Dermis microvascular lymphatic vessel endothelial cell (primary cell): ENCODE measurements at places on chromosomes 1 and 21.

DNA sequence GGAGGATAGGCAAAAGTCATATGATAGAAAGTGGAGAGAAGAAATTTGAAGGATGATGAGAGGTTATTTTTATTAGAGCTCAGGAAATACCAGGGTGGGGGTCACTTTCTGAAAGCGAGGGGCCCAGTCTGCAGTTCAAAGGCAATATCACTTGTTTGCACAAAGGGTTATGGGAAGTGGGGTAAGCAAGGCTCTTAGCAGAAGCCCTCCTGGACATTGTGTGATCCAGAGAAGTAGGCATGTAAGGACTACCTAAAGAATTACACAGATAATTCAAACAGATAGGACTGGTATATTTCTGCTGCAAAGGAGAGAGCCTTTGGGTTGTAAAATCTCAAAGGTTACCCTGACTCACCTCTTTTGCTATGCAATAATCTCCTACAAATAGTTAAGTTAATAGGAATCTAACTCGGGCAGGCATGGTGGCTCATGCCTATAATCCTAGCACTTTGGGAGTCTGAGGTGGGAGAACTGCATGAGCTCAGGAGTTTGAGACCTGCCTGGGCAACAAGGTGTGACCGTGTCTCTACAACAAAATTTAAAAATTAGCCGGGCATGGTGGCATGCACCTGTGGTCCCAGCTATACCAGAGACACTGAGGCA, 25.2 kb upstream of the PRRC2C start:
- no peak for DNase-seq

- no peak for DNase-seq
Measured at GRCh38 chr1:26353210-26353859, 595 bp downstream of the CRYBG2 start.

DNA sequence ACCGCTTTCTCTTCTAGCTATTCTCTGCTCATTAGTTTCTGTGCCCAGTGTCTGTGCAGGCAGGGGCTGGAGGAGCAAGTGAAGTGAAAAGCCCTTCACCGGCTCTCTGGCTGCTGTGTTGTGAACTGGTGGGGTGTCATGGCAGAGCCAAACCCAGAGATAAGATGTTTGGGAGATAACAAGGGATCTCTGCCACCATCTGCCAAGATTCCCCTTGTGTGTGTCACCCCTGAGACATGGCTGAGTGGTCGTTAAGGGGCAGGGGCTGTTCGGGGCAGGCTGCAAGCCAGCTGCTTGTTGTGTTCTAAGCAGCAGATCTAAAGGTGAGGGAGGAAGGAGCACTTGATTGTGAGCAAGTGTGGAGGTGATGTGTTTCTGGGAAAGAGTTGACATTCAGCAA, 24.5 kb downstream of the CNIH3 start:
- no peak for DNase-seq

DNA sequence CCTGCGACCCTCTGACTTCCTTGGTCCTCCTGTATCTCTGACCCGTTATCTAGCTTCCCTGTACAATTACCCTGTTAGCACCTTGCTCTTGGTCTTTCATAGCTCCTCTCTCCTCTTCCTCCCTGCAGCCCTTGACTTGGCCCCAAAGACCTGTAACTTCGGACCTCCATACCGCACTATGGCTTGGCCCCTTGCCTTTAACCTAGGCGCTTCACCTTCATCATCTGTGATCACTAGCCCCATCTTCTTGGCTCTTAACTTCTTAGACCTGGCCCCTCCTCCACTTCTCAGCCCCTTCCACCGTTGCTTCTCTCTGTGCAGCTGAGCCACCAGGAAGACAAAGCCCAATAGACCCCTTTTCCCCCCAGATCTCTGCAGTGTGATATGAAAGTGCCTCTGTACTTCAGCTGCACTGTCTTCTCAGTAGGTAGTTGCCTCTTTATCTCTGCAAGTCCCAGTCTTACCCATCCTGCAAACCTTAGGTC, 740 bp downstream of the ZNF691 start:
- no peak for DNase-seq
